ENCODE measurements at places on chromosomes 13 and 19.

- peak; percentile 36 for DNase-seq
Observed at GRCh38 chr13:23899555-23899954, 2.3 kb upstream of the C1QTNF9B start.

- DNase-seq, result no peak
Observed at GRCh38 chr13:76131551-76131950, 495.4 kb downstream of the LMO7 start.

- DNase-seq, result no peak
Observed at GRCh38 chr19:1516395-1516753, 3.6 kb upstream of the ADAMTSL5 start.

GRCh38 chr13:112688560-112689302 lies 1.1 kb upstream of the ATP11A start:
- peak; percentile 47 for DNase-seq

- no peak for DNase-seq
Observed at GRCh38 chr19:51514866-51515481, 13.4 kb upstream of the SIGLEC12 start.

- DNase-seq, result peak; percentile 29
Observed at GRCh38 chr19:14375582-14376291, 5.5 kb upstream of the ADGRE5 start.

- no peak for DNase-seq
Observed at GRCh38 chr19:38224014-38224862, at the start of gene DPF1. Gene DPF1, minus strand, starts transcription at chr19:38224222. Its CDS starts 80 bp downstream, at chr19:38224142.

GRCh38 chr19:47028195-47028601 lies 8.6 kb downstream of the NPAS1 start:
- no peak for DNase-seq

- DNase-seq, result no peak
Observed at GRCh38 chr13:61204025-61204424, 211.6 kb downstream of the PCDH20 start.

GRCh38 chr13:103895835-103896531 lies 829.8 kb upstream of the SLC10A2 start:
- no peak for DNase-seq

DNA sequence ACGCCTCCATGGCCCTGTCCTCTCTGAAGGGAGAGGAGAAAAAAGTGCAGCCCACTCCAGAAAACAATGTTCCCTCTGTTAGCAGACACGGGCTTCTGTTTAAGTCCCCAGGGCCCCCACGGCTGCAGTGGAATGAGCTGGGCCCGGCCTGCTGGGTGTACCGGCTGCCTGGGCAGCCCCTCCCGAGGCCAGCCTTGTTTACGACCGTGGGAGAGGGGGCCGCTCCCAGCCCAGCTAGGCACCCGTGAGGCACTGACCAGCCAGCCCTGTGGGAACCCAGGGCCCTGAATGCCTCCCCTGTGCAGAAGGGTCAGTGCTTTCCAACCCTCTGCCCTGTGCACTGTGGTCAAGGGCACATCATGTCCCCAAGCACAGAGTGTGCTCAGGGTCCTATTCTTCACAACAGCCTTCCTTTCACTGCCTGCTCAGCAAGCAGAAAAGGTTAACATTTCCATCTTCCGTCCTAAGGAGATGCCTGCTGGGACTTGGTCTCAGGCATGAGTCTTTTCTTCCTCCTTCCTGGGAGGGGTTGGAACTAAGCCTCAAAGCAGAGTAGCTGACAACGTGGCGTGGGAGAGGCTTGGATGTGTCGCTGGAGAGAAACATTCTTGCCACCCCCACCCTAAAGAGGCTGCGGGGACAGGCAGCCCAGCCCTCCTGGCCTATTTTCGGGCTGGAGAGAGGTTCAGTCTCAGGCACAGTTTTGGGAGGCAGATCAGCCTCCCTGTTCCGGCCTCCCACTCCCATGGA lies 90.1 kb downstream of the RGCC start:
- no peak for DNase-seq

DNA sequence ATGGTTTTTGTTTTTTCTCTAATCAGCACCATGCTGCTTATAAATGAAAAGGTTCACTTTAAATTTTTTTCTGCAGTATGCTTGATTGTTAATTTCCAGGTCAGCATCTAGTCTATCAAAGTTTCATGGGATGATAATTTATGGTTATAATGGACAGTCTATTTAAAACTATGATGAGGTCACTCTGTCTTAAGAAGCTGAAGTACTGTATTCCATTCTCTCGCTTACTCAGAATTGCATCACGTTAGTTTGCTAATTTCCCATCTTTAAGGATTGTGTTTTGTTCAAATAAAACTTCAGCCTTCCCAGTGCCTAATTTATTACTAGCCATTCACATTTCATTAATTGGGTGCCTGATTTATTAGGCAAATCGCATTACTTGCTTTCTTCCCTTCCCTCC lies 94.3 kb downstream of the GPC6 start:
- no peak for DNase-seq

DNA sequence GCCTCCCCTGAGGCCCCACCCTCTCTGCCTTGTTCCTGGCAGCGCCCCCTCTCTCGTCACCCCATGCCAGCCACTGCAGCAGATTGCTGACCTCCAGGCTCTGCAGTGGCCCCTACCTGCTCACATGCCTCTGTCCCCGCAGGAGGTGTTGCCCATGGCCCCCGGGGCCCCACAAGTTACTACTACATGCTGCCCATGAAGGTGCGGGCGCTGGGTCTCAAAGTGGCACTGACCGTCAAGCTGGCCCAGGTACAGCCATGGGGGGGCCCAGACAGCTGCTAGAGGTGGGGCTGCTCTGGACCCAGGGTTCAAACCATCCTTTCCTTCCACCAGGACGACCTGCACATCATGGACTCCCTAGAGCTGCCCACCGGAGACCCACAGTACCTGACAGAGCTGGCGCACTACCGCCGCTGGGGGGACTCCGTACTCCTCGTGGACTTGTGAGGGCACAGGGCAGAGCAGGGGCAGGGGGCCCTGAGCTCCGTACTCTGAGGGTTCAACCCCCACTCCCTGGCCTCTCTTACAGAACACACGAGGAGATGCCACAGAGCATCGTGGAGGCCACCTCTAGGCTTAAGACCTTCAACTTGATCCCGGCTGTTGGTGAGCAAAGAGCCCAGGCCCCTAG lies 6.2 kb downstream of the MRPL4 start:
- no peak for DNase-seq

DNA sequence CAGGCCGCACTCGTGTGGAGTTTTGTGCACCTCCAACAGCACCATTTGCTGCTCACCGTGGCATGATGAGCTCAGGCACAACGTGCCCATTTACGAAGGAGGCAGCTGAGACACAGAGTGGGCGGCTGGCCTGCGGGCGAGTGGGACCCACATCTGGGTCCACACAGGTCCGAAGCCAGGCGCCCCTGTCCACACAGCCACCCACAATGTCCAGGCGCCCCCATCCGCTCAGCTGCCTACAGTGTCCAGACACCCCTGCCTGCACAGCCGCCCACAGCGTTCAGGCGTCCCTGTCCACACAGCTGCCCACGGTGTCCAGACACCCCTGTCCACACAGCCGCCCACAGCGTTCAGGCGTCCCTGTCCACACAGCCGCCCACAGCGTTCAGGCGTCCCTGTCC lies 42.5 kb upstream of the F7 start:
- no peak for DNase-seq

DNA sequence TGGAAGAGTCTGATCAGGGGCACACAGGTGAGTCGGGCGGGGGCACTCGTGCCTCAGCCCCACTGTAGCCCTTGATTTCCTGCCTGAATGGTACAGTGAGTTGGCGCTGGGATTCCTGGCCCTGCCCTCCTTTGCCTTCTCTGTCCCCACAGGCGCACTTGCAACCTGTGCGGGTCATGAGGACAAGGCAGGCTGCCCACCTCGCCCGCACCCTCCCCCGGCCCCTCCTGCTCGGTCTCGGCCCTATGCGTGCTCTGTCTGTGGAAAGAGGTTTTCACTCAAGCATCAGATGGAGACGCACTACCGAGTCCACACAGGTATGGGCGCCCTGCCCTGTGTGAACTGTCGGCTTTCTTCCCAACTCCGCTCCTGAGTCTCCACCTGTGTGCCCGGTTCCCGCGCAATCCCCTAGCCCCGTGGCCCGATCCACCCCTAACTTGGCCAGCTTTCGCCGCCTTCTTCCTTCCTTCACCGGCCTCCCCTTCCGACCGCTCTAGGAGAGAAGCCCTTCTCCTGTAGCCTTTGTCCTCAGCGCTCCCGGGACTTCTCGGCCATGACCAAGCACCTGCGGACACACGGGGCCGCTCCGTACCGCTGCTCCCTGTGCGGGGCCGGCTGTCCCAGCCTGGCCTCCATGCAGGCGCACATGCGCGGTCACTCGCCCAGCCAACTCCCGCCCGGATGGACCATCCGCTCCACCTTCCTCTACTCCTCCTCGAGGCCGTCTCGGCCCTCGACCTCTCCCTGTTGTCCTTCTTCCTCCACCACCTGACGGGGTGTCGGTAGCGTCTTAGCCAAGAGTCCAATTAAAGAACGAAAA lies 1.6 kb upstream of the KMT2B start:
- no peak for DNase-seq

DNA sequence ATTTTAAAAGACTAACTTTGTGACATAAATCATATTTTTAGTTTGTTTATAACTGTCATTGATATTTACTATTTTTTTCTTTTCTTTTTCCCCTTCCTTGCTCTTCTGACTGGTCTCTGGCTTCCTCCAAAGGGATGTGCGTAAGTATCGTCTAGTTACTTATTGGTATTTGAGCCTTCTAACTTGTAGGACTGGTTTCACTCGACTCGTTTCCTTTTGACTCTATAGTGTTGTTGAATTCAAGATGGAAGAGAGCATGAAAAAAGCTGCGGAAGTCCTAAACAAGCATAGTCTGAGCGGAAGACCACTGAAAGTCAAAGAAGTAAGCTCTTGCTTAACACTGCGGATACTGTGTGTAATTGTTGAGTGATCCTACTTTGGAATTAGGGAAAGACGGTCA lies 18.6 kb downstream of the HNRNPM start:
- DNase-seq, result no peak

DNA sequence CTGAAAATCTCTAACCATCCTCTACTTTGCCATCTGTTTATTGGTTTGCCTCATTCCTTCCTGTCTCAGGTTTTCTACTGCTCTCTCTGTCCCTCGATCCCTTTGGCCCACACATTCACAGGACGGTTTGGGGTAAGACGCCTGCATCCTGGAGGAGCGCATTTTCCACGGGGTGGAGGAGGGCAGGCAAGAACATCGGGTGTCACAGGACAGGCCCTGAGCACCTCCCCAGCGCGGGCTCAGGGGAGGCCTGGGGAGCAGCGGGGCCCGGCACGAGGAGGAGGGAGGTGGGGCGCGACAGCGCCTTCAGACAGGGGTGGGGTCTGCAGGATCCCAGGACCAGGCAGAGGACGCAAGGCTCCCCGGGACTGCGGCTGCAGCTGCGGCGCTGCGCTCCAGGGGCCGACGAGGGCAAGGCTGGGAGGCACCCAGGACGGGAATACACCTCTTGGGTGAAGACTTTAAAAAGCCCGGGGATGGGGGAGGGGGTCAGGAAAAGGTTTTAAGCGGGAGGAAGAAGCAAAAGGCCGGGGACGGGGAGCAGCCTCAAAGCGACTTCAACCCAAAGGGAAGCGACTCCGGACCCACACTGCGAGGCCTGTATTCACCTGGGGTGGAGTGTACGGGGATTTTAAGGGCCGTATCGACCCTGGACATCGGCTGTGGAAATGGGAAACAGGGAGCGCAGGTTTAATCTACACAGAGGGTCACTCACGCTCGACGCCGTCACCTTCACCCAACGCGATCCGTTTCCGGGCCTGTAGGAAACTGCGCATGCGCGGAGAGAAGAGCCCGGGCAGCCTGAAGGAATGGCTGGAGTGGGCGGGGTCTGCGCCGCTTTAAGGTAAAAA lies at the start of gene ZNF415:
Gene ZNF415, minus strand, starts transcription at position 770 of the 851 bp plus-strand sequence. CDS start 10,234 bp downstream, outside the sequence.
- DNase-seq, result no peak

- DNase-seq, result peak; percentile 41
Observed at GRCh38 chr19:15463861-15464371, 428 bp downstream of the RASAL3 start.

- no peak for DNase-seq
Observed at GRCh38 chr13:88925954-88926353, 1254.8 kb downstream of the SLITRK5 start.

- DNase-seq, result no peak
Observed at GRCh38 chr19:50833117-50833801, at the start of gene KLK15. Gene KLK15, minus strand, starts transcription at chr19:50833574. Its CDS starts 2,082 bp downstream, at chr19:50831492.

- no peak for DNase-seq
Observed at GRCh38 chr19:48370955-48371354, 6.8 kb downstream of the SYNGR4 start.

- DNase-seq, result no peak
Observed at GRCh38 chr19:52307275-52307674, 10.3 kb downstream of the ZNF480 start.

- no peak for DNase-seq
Observed at GRCh38 chr19:15038294-15038693, 11.0 kb upstream of the CASP14 start.

GRCh38 chr19:35307931-35308330 lies 16.0 kb downstream of the MAG start:
- no peak for DNase-seq

All from T-helper 2 cell (primary cell).